ENCODE measurements at places on chromosomes 16 and 17. TPM values are rescaled to one million over a fixed set of nuclear protein-coding genes. Genes with fewer than 3 reads are reported as not detected.

DNA sequence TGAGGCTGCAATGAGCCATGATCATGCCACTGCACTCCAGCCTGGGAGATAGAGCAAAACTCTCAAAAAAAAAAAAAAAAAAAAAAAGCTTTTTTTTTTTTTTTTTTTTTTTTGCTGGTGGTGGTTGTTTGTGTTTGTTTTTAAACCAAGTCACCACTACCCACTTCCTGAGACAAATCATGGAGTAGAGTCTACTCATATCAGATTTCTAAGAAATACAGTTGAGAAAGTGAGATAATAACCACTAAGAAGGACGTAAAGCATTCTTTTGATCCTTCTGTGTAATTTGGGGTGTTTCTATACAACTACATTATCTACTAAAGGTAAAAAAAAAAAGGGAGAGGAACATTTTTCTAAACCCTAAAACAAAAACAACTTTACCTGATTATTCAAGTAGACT, 38.0 kb downstream of the AXIN2 start:
- H3K27ac ChIP-seq, result no peak overlapping the region
- H3K4me1 ChIP-seq, result no peaks in the 10 kb centered on the region
- no peak overlapping the region for H3K4me3 ChIP-seq

DNA sequence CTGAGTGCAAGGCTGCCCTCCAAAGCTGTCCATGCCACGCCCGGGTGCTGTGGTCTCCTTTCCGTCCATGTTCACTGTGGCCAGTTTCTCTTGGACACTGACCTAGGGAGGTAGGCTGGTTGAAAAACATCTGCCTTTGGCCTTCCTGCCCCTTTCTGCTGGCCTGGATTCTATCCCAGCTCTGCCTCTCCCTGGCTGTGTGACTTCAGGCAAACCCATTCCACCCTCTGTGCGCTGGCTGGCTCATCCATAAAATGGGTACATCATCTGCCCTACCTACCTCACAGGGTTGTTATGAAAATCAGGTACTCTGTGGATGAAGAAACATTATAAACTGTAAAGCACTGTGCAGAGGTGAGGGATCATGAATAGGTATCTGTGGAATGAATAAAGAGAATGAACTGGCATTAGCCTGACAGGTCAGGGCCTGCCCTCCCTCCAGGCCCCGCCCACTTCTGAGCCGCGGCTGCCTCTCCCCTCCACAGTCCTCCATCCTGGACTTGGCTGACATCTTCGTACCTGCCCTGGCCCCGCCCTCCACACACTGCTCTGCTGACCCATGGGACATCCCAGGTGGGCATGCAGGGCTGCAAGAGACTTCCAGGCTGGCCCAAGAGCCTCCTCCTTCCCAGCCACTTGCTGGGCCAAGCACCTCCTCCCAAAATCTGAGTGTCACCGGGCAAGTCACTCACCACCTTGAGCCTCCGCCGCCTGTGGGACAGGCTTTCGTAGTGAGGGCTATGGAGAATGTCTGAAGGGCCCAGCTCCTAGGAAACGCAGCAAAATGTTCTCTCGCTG, 7.0 kb upstream of the SPATA20 start:
- peaks cover 46% of the 10 kb centered on the region for H3K4me1 ChIP-seq
- H3K27me3 ChIP-seq, result no peaks in the 10 kb centered on the region
- H3K27ac ChIP-seq, result peak overlapping the region; percentile 71
- no peak overlapping the region for H3K4me3 ChIP-seq
- no peak for DNase-seq

DNA sequence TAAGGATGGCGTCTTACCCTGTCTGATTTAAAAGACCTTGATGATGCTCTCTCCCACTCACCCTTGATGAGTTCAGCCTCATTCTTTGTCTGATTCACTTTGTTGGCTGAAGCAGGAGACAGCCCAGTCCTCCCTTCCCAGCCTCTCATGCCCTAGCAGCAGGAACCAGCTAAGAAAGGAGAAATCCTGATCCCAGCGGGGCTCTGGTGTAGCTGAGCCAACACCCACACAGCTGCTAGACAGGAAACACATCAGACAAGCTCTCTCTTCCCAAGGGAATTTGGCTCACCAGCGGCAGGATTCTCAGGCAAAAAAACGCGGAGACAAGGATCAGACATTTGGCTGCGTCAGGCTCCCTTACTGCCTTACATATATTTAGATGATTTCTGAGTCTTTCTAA, 211.5 kb downstream of the CDH11 start:
- H3K4me1 ChIP-seq, result no peaks in the 10 kb centered on the region
- no peaks in the 10 kb centered on the region for H3K36me3 ChIP-seq
- no peak overlapping the region for H3K4me3 ChIP-seq
- H3K27me3 ChIP-seq, result no peaks in the 10 kb centered on the region

- H3K4me3 ChIP-seq, result no peak overlapping the region
- H3K4me1 ChIP-seq, result no peaks in the 10 kb centered on the region
- H3K36me3 ChIP-seq, result no peaks in the 10 kb centered on the region
These were observed 47.7 kb upstream of the DOC2B start for GRCh38 chr17:228951-229708.

DNA sequence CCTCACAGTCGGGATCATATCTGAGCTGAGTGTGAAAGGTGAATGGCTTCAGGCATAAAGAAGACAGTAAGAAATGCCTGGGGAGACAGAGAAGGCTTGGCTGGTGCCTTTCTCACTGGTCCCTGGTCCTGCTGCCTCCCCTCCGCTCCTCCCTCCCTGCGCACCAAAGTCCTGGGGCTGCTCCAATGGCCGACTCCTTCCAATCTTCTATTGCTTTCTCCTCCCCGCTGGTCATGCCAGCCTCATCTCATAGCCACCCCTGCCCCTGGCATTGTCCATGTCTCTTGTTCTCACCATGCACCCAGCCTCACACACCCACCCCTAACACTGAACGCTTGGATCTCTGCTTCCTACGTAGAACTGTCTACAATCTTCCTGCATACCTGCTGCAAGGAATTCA, 18.0 kb downstream of the TLE7 start:
- peaks cover 14% of the 10 kb centered on the region for H3K4me1 ChIP-seq
- no peak for DNase-seq
- no peaks in the 10 kb centered on the region for H3K36me3 ChIP-seq
- H3K4me3 ChIP-seq, result no peak overlapping the region
- H3K27ac ChIP-seq, result no peak overlapping the region

DNA sequence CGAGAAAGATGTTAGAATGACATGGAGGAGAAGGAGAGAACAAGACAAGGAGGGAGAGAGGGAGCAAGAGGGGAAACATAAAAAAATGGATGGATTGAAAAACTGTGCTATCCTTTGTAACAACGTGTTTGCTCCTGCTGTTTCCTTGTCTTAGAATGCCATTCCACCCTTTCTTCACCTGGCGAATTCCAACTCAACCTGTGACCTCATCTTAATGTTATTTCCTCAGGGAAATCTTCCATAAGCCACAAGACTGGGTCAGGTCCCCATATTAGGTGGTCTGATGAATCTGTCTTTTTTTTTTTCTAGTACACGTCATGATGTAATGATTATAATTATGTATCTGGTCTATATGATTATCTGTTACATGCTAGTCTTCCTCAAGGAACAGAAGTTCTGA, 195.0 kb upstream of the MAF start:
- no peaks in the 10 kb centered on the region for H3K4me1 ChIP-seq
- no peak overlapping the region for H3K27ac ChIP-seq
- no peaks in the 10 kb centered on the region for H3K36me3 ChIP-seq
- no peak for DNase-seq
- no peaks in the 10 kb centered on the region for H3K27me3 ChIP-seq

DNA sequence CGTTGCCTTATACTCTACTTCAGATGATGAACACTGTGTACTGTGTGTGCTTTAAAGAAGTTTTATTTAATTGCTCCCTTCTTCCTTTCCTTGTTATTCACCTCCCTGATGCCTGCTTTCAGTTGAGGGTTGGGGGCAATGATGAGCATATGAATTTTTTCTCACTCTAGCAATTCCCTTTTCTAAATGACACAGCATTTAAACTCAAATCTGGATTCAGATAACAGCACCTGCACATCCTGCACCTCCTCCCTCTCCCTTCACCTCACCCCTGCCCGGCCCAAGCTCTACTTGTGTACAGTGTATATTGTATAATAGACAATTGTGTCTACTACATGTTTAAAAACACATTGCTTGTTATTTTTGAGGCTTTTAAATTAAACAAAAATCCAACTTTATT, 13.0 kb upstream of the PNPO start:
- no peak overlapping the region for H3K27ac ChIP-seq
- DNase-seq, result no peak
- no peaks in the 10 kb centered on the region for H3K36me3 ChIP-seq
- H3K4me1 ChIP-seq, result peaks cover 12% of the 10 kb centered on the region

DNA sequence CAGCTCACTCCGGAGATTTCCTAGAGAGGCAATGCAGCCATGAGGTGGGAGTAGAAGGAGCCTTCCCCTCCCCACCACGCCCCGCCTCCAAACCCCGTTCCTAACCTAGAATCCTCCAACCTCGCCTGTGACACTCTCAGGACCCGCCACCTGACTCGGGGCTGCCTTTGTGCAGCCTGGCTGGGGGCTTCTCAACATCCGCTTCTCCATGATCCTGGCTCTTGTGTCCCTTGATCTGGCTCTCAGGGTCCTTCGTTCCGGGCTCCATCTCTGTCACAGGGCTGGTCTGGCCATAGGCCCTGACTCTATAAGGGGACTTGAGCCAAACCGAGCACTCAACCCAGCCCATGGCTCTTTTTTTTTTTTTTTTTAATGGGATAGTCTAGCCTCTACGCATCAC, 24.3 kb downstream of the CDRT15 start:
- no peak overlapping the region for H3K27ac ChIP-seq
- no peak for DNase-seq
- H3K4me1 ChIP-seq, result 0 out of 2 replicates have a peak, but pooled peaks cover 3% of the 10 kb centered on the region
- no peak overlapping the region for H3K4me3 ChIP-seq
- H3K36me3 ChIP-seq, result no peaks in the 10 kb centered on the region

DNA sequence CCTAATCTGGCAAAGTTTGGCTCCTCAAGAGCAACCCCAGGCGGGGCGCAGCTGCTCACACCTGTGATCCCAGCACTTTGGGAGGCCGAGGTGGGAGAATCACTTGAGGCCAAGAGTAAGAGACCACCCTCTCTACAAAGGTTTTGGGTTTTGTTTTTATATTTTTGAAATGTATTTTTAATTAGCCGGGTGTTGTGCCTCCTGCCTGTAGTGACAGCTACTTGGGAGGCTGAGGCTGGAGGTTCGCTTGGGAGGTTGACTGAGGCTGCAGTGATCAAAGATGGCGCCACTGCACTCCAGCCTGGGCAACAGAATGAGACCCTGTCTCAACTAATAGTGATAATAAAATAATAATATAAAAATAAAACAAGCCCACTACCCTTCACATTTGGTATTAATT, 756 bp upstream of the USP7 start:
- H3K4me1 ChIP-seq, result peaks cover 10% of the 10 kb centered on the region
- DNase-seq, result no peak
- peak overlapping the region; percentile 70 for H3K27ac ChIP-seq
- H3K36me3 ChIP-seq, result no peaks in the 10 kb centered on the region
- peak overlapping the region; percentile 51 for H3K4me3 ChIP-seq
- no peaks in the 10 kb centered on the region for H3K27me3 ChIP-seq

DNA sequence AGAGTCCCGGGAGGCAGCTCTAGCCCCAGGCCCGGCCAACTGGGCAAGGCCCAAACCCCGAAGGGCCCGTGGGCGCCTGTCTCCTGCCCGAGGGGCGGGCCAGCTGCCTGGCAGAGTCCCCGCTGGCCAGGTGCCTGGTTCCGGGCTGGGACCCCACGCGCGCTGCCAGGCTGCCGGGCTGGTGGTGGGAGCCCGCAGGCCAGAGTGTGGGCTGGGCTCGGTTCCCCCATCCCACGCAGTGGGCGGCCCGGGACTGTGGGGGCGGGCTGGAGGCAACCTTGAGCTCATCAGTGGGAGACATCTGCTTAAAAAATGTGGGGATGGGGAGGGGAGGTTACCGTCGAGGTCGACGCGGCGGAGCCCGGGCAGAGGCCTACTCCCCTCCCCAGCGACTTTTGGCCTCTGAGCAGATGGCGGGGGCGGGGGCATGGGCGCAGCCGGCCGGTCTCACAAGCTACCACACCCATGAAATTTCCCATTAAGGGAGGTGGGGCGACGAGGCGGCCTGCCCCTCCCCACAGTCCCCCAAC, 176.4 kb upstream of the GSE1 start:
- no peaks in the 10 kb centered on the region for H3K27me3 ChIP-seq
- H3K27ac ChIP-seq, result no peak overlapping the region
- no peaks in the 10 kb centered on the region for H3K36me3 ChIP-seq
- no peak overlapping the region for H3K4me3 ChIP-seq

DNA sequence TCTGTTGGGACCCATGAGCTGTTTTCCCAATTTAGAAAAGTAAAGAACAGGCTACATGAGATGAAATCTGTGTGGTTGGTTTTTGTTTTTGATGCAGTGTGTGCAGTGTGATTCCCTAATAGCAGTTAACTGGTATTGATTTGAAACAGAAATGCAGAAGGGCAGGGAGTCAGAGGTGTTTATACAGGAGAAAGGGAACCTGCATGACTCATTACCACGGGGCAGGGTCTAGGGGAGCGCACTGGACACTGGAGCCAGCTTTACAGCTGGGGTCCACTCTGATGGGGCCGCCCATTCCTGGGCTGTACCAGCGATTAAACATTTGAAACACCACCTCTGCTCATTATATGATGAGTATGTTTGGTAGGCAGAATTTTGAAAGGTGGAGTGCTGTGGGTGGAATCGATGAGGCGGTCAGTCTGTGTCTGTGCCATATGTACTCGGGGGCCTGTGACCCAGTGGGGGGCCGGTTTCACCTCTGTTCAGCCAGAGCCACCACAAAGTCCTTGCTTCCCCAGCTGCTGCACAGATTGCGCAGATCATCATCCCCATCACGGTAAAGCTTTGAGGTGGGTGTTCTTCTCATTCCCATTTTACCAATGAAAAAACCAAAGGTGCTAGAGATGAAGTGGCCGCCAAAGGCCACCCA, 142.5 kb downstream of the CMIP start:
- peaks cover 61% of the 10 kb centered on the region for H3K4me1 ChIP-seq
- H3K4me3 ChIP-seq, result peak overlapping the region; percentile 41
- DNase-seq, result no peak
- H3K27me3 ChIP-seq, result no peaks in the 10 kb centered on the region
- H3K27ac ChIP-seq, result peak overlapping the region; percentile 69
- no peaks in the 10 kb centered on the region for H3K36me3 ChIP-seq

Gene TNFRSF17
- total RNA-seq, result not detected

Gene MMP28
- 2.6 TPM for total RNA-seq

Gene PRR15L
- total RNA-seq, result 0.34 TPM

Gene ABCA9
- total RNA-seq, result not detected

Gene UMOD
- total RNA-seq, result not detected

Gene CMTM2
- total RNA-seq, result 0.42 TPM

Gene TSNAXIP1
- total RNA-seq, result 1.2 TPM

Gene HIC1
- 0.64 TPM for total RNA-seq

Data from HCT116 (cell line).